PC-3 (cell line): ENCODE measurements at places on chromosomes 11 and 22. TPM values are rescaled to one million over a fixed set of nuclear protein-coding genes. Genes with fewer than 3 reads are reported as not detected.

DNA sequence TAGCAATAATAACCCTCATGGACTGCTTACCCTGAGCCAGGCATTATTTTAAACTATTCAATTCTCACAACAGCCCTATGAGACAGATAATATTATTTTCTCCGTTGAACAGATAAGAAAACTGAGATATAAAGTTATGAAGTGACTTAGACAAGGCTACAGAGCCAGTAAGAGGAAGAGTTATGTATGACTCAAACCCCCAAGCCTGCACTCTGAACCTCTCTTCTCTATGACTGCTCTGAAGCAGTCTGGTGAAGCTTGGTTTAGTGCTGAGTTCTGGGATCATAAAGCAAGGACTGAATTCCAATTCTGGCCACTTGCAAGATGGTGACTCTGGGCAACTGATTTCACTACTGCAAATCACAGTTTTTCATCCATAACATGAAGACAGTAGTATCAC is 34.5 kb downstream of the TNKS1BP1 start:
- DNase-seq, result peak; percentile 29

DNA sequence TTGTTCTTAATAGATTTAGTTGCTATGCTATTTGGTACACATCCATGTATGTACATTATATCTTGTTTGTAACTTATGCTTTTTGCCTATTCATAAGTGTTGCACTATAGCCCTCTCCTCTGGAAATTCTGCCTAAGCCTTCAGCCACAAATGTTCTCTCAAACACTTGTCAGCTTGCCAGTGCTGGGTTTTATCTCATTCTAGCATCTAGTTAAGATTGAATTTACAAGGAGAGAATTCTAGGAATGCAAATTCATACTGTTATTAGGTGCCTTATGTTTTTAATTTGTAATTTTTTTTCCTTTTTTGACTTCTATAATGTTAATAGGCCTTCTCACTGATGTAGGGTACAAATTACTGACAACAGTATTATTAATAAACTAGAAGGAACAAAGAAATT is 14.6 kb upstream of the CTSC start:
- DNase-seq, result peak; percentile 59

- no peak for DNase-seq
These were observed 580.6 kb upstream of the ANO5 start for GRCh38 chr11:21612326-21612725.

DNA sequence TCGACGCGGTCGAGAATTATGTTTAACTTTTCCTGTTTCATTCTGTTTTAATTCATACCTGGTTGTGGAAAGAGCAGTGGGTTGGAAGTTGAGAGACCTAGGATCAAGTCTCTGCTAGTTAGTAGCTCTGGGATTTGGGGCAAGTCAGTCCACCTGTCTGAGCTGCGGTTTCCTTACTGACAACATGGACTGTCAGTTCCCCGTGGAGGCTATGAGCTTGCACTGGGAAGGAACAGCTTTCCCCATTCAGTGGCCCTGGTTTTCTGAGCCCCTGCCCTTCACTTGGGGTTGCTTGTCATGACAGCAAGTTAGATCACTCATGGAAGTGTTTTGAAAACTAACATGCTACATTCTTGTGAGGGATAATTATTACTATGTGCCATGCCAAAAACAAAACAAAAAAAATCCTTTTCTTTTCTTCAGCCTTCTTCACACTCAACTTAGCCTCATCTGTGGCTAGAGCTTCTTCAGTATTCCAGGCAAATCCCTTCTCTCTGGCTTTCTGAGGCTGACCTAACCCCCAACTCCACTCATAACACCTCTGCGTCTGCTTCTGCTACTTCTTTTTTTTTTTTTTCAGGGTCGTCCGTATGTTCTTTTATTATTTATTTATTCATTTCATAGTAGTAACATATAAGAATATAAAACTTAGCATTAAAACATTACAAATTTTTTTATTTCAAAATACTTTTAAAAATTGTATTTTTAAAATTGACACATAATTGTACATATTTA is 43.0 kb upstream of the ZBED5 start:
- peak; percentile 64 for DNase-seq

Gene OMP
- total RNA-seq, result not detected in 2 replicates

DNA sequence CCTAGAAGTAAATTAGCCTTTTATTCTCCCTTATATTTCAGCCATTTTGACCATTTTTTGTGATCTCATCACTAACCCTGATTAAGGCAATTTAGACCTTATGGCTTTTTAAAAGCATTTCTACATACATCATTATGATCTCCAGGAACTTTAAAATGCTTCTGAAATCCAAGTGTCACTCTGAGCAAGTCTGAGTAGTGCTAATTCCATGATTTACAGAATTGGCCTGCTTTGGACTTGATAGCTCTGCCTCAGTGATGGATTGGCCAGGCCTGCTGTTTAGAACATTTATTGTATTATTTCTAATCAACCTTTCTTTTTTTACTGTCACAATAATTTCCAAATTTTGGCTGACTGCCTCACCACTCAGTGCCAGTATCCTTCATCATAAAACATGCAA is 116.4 kb downstream of the KCNA4 start:
- DNase-seq, result no peak

Gene NXPE2
- total RNA-seq, result not detected in 2 replicates

DNA sequence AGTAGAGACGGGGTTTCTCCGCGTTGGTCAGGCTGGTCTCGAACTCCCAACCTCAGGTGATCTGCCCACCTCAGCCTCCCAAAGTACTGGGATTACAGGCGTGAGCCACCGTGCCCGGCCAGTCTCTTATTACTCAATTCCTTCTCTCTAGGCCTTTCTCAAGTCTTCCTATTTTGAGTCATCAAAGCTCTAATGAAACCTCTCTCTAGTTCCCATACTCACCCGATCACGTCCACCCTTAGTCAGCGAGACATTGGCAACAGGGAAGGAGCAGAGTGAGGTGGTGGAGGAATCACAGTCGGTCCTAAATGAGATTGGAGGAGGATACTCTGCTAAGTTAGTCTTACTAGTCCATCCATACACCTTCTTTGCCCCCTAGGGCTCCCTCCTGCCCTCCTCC is 5.0 kb downstream of the BSCL2 start:
- no peak for DNase-seq
